ENCODE measurements at places on chromosomes 7 and 10.

- DNase-seq = no peak
- no peak overlapping the region for H3K4me3 ChIP-seq
- H3K27ac ChIP-seq = no peak overlapping the region
- no peaks in the 10 kb centered on the region for H3K27me3 ChIP-seq
- no peaks in the 10 kb centered on the region for H3K36me3 ChIP-seq
- no peaks in the 10 kb centered on the region for H3K4me1 ChIP-seq
These were observed 46.5 kb downstream of the TMEM106B start for GRCh38 chr7:12257582-12257981.

GRCh38 chr10:3009341-3009740, 58.0 kb upstream of the PFKP start:
- no peaks in the 10 kb centered on the region for H3K36me3 ChIP-seq
- DNase-seq = no peak
- H3K4me3 ChIP-seq = no peak overlapping the region
- no peak overlapping the region for H3K27ac ChIP-seq
- peaks cover 19% of the 10 kb centered on the region for H3K27me3 ChIP-seq

DNA sequence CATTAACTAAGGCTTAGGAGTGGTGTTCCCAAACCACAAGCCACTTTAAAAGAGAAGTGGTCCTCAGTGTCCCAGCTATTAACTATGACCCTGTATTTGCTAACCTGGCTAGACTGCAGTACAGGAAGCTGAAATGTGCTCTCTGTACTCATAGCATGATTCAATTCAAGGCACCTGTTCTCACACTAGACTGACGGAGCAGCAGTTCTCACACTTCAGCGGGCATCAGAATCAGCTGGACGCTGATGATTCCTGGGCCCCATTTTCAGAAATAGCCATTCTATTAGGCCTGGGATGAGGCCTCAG, 24.5 kb upstream of the MSRB2 start:
- H3K4me3 ChIP-seq = no peak overlapping the region
- DNase-seq = no peak
- no peak overlapping the region for H3K27ac ChIP-seq
- peaks cover 9% of the 10 kb centered on the region for H3K4me1 ChIP-seq

DNA sequence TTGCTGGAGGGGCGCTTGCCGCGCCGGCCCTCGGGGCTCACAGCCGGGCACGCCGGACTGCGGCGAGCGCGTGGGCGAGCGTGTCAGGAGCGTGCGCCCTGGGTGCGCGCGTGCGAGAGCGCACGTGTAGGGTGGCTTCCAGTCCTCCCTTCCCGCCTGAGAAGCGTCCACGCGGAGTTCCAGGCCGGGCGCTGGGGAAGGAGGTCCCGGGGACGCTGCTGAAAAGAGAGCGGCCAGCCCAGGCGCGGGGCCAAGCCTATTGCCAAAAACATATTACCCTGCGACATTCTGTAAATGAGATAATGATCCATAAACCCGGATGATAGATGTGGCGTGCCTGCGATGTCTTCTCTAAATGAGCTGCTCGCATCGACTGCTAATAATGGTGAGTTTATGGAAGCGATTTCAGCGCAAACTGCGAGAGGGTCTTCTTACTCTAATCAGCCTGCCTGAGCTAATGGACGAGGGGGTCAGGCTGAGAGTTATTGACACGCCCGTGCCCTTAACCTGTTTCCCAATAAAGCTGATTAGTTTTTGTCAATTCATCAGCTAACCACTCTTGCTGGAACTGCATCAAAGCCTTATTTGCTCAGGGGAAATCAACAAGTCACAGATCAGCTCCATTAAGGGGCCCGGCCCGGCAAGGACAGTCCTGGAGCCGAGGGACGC, 8.0 kb upstream of the MNX1 start:
- peak overlapping the region; percentile 79 for H3K4me3 ChIP-seq
- no peaks in the 10 kb centered on the region for H3K36me3 ChIP-seq
- peaks cover 83% of the 10 kb centered on the region for H3K27me3 ChIP-seq
- H3K27ac ChIP-seq = peak overlapping the region; percentile 66
- peak; percentile 64 for DNase-seq

DNA sequence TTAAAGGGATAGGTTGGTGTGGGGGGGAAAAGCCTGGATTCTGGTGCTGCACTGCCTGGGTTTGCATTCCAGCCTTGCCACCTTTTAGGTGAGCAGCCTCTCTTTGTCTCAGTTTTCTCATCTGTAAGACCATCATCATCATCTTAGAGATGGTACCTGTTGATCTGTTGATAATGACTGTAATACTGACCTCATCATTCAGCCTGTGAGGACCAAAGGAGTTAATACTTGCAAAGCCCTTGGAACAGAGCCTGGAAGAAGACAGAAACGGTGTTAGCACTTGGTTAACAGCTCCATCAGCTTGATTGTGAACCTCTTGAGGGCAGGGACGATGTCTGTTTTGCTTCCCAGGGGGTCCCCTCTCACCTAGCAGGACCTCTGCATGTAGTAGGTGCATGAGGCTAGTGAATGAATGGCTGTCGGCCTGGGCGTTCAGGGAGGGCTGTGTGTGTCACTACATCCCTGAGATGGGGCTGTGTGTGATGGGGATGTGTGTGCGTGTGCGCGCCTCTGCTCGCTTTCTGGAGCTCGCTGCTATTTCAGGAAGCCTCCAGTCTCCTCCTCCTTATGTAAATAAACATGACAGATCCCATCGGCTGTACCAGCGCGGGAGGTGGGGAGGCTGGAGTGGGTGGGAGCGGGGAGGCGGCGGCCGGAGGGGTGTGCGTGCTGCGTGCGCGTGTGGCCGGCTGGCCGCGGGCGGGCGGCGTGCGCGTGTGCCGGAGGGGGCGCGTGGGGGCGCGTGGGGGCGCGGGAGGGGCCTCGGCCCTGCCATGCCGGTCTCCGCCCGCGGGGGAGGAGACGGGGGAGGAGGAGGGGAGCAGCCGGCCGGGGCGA, 61.2 kb downstream of the NEURL1 start:
- H3K4me3 ChIP-seq = peak overlapping the region; percentile 86
- peaks cover 16% of the 10 kb centered on the region for H3K4me1 ChIP-seq
- no peaks in the 10 kb centered on the region for H3K36me3 ChIP-seq

DNA sequence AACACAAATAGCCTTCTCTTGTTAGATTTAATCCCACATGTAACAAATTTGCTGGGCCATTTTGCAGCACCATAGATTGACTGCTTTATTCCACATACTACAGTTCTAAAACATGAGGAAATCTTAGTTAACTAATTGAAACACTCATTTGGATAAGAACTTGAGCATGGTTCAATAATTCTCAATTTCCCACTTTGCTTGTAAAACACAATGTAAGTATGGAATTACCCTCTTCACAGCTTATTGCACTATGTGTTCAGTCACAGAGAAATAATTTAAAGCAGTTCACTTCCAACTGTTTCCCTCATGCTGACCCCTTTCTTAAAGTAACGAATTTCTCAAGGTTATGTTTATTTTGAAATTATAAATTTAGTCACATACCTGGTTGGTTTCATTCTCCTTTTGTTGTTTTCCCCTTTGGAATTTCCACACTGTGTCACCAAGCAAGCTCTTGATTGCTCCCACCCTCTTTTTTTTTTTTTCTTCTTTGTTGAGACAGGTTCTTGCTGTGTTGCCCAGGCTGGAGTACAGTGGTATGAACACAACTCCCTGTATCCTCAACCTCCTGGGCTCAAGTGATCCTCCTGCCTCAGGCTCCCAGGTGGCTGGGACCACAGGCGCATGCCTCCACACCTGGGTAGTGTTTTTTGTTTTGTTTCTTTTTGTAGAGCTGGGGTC, 425.4 kb downstream of the EXOC4 start:
- peaks cover 19% of the 10 kb centered on the region for H3K4me1 ChIP-seq
- H3K27ac ChIP-seq = no peak overlapping the region
- no peaks in the 10 kb centered on the region for H3K36me3 ChIP-seq
- H3K27me3 ChIP-seq = no peaks in the 10 kb centered on the region
- DNase-seq = no peak
- no peak overlapping the region for H3K4me3 ChIP-seq

Measured in type B pancreatic cell (in vitro differentiated cells).